ENCODE measurements at places on chromosomes 5 and 9.
A peak's percentile ranks its signal among the peaks of the same experiment; 100 is the strongest.

- DNase-seq, result no peak
These were observed 32.9 kb upstream of the DTWD2 start for GRCh38 chr5:119021149-119021732.

DNA sequence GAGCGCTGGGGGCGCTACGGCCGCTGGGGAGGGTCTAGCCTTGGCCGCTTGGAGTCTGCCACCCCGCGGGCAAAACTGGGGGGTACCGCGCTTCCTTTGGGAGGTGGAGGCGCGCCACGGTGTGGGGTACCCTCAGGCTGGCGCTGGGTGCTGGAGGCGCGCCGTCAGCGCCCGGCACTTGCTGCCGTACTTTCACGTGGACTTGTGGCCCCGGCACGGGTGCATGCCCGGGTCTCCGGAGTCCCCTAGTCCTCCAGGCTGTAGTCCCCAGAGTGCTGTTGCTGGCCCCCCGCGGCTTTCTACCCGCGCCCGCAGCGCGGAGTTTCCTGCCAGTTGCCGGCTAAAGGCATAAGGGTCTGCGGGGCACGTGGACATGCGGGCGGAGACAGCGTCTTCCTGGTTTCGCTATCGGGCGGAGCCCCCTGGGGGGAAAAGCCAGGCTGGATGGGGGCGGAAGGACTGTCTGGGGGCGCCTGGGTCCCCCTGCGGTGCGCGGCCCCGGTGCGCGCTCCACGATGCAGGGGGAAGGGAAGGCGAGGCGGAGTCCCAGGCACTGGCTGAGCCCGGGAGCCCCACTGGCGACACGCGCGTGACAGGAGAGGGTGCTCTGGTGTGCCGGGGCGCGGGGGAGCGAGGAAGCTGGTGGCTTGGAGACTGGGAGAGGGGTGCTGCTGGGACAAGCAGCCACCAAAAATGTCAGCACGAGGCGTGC is 666 bp downstream of the PPARGC1B start:
- DNase-seq, result peak; percentile 49

DNA sequence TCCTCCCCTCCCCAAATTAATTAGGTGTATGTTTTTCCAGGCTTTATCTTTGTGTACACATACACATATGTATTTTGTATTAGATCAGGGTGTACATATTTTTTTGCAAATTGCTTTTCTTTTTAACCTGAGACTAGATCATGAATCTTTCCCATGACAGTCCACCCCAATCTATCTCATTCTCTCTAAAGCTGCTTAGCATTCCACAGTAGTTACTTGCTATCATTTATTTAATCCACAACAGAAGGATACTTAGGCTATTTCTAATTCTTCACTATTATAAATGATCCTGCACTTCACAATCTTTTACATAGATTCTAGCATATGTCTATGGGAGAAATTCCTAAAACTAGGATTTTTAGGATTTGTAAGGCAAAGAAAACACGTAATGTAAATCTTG is 43.9 kb downstream of the SH3RF2 start:
- DNase-seq, result no peak

DNA sequence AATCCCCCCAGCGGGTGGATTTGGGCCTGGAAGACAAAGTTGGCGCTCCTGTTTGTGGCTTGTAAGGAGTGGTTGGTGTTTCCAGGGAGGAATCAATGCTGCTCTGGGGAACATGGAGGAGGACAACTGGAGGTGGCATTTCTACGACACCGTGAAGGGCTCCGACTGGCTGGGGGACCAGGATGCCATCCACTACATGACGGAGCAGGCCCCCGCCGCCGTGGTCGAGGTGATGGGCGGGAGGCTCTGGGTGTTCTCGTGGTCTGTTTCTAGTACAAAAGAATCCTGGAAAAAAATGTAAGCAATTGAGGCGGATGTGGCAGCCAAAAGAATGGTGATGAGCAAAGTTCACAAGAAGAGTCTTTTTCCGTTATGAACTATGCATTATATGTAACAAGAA is 7.2 kb downstream of the SDHA start:
- no peak for DNase-seq

DNA sequence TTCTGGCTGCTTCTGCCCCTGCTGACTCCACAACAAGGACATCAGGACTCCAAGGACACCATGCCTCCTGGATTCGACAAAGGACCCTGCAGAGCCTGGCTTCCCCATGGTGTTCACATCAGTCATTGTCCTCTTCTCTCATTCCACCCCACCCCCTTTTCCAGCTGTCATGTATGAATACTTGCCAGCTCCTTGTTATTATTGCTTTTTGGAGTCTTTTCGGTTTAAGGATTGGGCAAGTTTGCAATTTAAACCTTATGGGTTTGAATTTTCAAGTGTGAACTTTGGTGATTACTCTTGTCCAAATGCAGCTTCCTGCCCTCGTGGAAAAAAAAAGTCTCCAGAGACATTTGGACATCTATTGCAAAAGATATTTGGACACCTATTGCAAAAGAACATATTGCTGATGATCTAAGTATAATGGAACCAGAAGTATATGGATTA is 14.2 kb upstream of the LVRN start:
- DNase-seq, result no peak

DNA sequence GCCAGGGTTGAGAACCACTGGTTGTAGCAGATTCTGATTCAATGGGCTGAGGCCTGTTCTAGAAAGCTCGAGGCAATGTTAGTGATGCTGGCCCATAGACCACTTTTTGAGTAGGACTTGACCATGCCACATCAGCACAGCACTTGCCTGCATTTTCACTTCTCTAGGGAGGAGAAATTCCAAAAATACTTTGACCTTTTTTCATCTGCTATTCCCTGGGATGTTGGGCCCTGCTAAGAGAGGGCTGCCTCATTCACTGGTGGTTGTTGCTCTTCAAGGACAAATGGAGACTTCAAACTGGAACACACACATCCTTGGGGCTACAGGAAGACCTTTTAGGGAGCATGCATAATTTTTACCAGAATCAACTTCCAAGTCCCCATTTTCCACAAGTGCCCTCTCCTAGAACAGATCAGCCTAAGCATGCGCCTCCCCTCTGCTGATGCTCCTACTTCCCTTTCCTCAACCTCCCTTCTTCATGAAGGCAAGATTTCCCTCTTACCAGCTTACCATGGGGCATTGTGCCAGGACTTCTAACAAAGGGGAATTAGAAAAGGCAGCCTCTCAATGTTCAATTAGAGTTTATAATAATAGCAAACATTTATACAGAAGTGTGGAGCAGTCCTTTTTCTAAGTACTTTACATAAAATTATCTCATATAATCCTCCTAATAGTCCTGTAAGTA is 12.7 kb upstream of the TGFBI start:
- no peak for DNase-seq

DNA sequence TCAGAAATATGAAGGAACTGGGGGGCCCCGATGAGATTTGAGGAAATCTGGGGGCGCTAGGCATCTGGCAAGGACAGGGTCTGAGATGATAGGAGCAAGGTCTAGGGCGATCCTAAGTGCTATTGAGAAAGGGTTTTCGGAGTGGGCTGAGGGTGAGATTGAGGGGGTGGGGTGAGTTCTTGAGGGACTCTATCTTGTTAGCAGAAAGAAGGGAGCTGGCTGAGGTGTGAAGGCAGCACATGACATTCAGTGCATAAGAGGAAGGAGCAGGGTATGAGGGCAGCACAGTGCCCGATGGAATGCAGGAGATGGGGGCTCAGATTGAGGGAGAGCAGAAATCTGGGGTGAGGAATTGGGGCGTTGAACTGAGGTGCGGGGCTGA is 640 bp downstream of the TRIM32 start:
- no peak for DNase-seq

DNA sequence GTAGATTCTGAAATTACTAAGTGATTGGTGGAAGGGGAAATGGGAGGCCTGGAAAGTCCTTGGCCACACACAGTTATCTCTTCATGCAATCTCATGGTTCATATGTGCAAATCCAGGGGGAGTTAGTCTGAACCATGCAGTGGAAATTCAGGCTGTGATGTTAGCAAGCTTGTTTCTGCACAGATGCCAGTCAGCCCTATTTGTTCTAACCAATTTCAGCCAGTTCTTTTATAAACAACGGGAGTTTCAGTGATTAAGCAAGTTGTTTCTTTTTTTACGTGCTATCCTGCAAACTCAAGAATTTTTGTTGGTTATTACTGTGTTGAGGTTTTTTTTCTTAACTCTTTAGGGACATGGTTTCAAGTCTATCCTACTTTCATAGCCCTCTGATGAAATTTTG is 298.0 kb downstream of the FER start:
- DNase-seq, result no peak

GRCh38 chr5:175092691-175093090 is 351.3 kb downstream of the DRD1 start:
- no peak for DNase-seq

DNA sequence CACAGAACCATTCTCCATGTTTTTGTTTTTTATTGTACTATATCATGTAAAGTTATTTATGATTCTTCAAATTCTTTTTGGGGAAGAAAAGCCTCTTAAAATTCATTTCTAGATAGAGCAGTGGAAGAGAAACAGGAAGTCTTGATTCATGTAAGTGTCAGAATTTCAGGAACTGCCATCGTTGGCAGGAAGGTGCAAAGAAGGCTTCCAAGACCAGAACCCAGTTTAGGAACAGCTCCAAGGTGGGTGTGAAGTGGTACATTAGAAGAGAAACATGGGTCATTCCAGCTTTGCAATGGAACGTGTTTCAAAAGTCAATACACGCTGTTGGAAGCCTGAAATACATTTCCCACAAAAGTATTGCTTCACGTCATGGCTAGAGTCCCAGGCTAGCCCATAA is 14.8 kb downstream of the SAXO1 start:
- no peak for DNase-seq

GRCh38 chr9:123738648-123739047 is 191.3 kb downstream of the DENND1A start:
- DNase-seq, result no peak

GRCh38 chr5:102617191-102618187 is 118.7 kb upstream of the SLCO6A1 start:
- no peak for DNase-seq

DNA sequence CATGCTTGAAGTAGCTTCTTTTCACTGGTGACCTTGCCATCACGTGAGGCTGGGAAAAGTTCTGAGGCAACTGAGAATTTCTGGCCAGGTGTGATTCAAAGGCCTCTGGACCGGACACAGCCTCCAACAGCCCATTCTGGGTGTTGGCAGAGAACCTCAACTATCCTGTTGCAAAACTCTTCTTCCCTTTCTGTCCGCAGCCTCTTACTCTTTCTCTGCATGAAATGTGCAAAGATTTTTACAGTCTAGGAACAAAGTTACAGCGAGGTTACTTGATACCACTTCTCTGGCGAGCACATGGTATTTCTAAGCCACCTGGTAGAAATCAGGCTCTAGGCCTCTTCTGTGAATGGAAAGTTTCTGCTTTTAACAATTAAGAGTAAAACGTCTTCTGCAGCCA is 79.2 kb downstream of the FREM1 start:
- DNase-seq, result no peak

- DNase-seq, result no peak
These were observed 17.6 kb upstream of the TARS1 start for GRCh38 chr5:33423018-33423630.

DNA sequence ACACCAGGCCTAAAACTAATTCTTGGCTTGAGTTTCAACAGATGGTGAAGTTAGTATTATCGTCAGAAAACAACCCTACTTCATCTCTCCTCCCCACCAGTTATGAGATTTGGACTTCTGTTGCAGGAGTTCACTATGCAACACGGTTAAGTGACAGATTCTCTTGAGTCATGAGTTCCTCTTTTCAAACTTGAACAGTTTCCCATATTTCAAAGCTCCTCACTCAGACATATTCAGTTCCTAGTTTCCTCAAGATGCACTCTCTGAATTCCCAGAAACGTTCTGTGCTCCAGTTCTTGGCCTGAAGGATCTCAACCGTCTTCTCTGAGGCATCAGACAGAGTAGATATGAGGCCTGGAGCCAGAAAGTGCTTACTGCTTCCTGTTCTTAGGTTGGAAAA is 7.3 kb upstream of the PTGER4 start:
- DNase-seq, result no peak

- DNase-seq, result no peak
These were observed 247.0 kb downstream of the PRELID2 start for GRCh38 chr5:145588113-145588512.

- no peak for DNase-seq
These were observed 124.6 kb upstream of the PDE4D start for GRCh38 chr5:60018091-60018490.

- DNase-seq, result no peak
These were observed 23.1 kb upstream of the SMAD5 start for GRCh38 chr5:136109453-136110135.

DNA sequence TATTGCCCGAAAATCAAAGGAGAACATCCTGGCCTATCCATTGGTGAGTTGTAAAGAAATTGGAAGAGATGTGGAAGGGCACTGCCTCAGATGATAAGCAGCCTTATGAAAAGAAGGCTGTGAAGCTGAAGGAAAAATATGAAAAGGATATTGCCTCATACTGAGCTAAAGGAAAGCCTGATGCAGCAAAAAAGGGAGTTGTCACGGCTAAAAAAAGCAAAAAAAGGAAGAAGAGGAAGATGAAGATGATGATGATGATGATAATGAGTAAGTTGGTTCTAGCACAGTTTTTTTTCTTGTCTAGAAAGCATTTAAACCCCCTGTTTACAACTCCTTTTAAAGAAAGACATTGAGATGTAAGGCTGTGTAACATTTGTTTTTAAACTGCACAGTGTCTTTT is 59.8 kb upstream of the ZBED3 start:
- DNase-seq, result no peak

GRCh38 chr5:176180339-176180738 is 57.9 kb upstream of the SIMC1 start:
- peak; percentile 18 for DNase-seq

DNA sequence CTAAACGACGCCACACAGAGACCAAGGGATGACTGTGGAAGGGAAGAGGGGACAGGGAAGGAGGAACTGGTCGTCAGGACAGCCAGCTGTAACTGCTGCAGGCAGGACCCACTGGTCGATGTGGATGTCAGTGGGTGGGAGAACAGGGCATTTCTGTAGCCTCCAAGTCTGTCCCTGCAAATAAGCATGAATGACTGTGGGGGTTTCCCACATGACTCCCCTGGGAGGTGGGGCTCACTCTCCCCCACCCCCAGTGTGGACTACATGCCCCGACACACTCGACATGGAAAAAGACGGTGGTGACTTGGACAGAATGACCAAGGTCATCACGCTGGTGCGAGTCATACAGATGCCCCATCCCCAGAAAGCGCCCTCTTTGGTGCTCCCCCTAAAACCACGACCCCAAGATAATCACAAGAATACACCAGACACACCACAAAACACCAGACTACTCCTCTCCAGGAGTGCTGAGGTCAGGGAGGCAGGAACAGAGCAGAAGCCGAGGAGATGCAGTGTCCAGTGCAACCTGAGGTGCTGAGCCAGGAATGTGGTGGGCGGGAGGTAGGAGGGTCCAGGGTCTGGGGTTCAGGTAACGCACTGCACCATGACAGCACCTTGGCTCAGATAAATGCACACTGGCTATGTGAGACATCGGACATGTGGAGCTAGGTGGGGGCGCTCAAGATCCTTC is 64.9 kb downstream of the SECISBP2 start:
- no peak for DNase-seq

GRCh38 chr5:33425314-33425713 is 15.5 kb upstream of the TARS1 start:
- no peak for DNase-seq
